ENCODE measurements at places on chromosomes 7 and 10. TPM values are rescaled to one million over a fixed set of nuclear protein-coding genes. Genes with fewer than 3 reads are reported as not detected.

DNA sequence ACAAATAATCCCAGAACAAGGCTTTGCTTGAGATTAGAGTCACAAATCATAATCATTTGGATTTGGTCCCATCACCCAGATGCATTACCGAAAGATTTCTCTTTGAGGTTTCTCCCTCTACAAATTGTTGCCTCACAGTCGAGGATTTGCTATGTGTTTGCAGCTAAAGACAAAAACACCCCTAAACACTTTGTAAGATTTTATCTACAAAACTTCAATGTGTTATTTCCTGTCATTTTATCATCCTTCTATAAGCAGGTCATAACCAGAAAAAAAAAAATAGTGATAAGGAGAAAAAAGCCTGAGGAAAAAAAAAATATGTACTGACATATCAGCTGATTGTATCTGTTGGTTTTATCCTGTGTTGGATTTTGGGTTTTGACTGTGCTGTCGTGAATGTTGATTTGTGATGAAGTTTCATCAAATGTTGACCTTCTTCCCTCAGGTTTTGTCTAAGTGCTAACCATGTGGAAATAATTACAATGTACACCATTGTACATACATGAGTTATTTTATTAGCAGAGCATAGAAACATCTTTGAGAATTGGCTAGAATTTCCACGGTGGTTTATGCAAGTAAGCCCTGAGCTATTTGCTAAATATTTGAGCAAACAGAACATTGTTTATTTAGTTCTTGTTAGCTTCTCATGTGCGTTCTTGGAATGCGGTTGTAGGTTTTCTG is 274.4 kb downstream of the NEBL start:
- no peak for DNase-seq

GRCh38 chr10:78062296-78062695 is 28.6 kb downstream of the RPS24 start:
- DNase-seq: peak; percentile 17

DNA sequence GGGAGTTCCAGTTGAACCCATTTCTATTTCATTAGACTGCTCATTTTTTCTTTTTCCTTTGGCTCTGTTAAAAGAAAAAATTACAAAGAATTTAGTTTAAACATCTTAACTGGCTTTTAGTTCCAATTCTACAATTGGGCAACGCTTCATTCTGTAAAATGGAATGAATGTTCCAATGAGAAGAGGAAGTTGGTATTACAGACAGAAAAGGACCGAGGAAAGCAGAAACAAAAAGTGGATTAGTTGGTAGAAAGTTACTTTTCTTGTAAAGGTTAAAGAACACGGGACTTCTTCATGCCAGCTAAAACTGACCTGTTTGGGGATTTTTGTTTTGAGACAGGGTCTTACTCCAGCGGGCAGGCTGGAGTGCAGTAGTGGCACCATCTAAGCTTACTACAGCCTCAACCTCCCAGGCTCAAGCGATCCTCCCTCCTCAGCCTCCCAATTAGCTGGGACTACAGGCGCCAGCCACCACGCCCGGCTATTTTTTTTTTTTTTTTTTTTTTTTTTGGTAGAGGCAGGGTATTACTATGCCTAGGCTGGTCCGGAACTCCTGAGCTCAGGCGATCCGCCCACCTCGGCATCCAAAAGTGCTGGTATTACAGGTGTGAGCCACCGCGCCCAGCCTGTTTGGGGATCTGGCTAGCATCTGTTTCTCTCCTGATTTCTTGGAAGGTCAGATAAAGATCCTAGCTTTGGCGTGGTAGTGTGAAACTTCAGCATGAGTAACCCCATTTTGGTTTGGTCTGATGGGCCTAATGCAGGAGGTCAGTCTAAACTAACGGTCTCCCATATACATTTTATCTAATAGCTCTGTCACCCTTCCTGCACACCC is 1.3 kb upstream of the VDAC2 start:
- no peak for DNase-seq

MMD2 gene
- not detected for total RNA-seq

TET1 gene
- total RNA-seq: 0.82 TPM

CYP2E1 gene
- total RNA-seq: not detected

HPSE2 gene
- total RNA-seq: not detected

GRCh38 chr10:71333129-71333887 is 14.2 kb downstream of the SLC29A3 start:
- no peak for DNase-seq

FBH1 gene
- 49.0 TPM for total RNA-seq
